Foreskin fibroblast (primary cell): ENCODE measurements at places on chromosomes 3 and 15.

- DNase-seq = peak; percentile 53
Measured at GRCh38 chr3:66747261-66747660, 246.4 kb upstream of the LRIG1 start.

- DNase-seq = peak; percentile 97
Measured at GRCh38 chr15:52093539-52094510, 18.8 kb downstream of the BCL2L10 start.

GRCh38 chr3:11641683-11642430 is 1.9 kb downstream of the VGLL4 start:
- DNase-seq = peak; percentile 52

GRCh38 chr15:66497502-66498455 is at the start of gene SNAPC5:
Gene SNAPC5, minus strand, starts transcription at chr15:66497762. Its CDS starts 31 bp downstream, at chr15:66497731.
- DNase-seq = peak; percentile 99
